ENCODE measurements at places on chromosomes 2 and 18.

DNA sequence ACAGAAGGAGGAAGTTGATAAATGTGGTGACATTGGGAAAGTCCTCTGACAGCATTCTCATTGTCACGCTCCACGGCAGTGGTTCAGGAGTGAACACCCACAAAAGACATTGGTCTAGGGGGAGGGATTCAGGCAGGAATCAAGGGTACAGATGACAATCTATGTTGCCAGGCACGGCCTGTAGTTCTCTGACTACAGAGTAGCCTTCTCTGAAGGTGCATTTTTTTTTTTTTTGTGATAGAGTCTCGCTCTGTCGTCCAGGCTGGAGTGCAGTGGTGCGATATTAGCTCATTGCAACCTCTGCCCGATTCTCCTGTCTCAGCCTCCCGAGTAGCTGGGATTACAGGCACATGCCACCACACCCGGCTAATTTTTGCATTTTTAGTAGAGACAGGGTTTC lies 7.4 kb upstream of the MOB1A start:
- no peak overlapping the region for H3K4me3 ChIP-seq
- no peaks in the 10 kb centered on the region for H3K4me1 ChIP-seq
- no peak overlapping the region for H3K27ac ChIP-seq
- no peak for DNase-seq
- no peaks in the 10 kb centered on the region for H3K27me3 ChIP-seq

DNA sequence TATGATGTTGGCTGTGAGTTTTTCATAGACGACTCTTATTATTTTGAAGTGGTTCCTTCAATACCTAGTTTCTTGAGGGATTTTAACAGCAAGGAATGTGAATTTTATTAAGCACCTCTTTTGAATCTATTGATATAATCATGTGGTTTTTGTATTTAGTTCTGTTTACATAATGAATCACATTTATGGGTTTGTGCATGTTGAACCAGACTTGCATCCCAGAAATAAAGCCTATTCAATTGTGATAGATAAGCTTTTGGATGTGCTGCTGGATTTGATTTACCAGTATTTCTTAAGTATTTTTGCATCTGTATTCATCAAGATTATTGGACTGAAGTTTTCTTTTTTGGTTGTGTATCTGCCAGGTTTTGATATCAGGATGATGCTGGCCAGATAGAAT lies 131.6 kb upstream of the SCN7A start:
- no peak overlapping the region for H3K4me3 ChIP-seq
- H3K27ac ChIP-seq = no peak overlapping the region
- H3K27me3 ChIP-seq = no peaks in the 10 kb centered on the region
- no peak for DNase-seq

GRCh38 chr2:16332681-16333557 lies 332.7 kb downstream of the CYRIA start:
- H3K27ac ChIP-seq = no peak overlapping the region
- H3K27me3 ChIP-seq = no peaks in the 10 kb centered on the region
- H3K4me1 ChIP-seq = no peaks in the 10 kb centered on the region
- H3K36me3 ChIP-seq = no peaks in the 10 kb centered on the region
- H3K4me3 ChIP-seq = no peak overlapping the region
- DNase-seq = no peak

DNA sequence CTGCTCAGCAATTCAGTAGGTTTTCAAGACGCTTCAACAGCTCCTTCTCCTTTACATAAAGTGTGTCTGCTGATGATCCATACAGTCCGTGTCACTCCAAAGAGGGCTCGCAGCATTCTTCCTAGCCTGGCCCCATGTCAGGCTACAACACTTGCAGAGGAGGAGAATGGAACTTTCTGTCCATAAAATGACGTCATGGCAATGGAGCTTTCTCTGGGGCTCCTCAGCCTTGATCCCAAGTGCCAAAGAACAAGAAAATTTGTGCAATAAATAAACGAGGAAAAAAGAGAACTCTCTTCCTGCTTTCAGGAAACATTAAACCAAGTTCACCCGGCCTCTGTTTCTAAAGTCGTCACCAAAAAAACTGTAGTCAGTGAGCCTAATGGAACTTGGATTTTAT lies 199.5 kb upstream of the MEIS1 start:
- no peak for DNase-seq
- H3K4me3 ChIP-seq = no peak overlapping the region
- no peak overlapping the region for H3K27ac ChIP-seq
- H3K4me1 ChIP-seq = no peaks in the 10 kb centered on the region

DNA sequence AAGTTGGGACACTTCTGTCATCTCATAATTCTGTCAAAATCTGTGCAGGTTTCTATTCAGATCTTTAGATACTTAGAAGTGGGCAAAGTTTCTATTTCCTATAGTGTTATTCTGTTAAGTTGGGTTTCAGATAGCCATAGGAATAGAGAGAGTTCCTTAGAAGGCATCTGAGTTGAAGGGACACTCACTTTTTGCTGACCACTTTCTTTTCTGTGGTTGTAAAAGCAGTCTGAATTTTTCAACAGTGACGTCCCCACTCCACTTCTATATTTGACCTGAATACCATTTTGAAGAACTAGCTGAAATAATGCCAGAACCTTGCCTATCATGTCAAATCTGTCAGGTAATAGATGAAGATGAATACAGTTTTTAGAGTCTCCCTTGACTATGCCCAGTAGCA lies 267.3 kb downstream of the SPAG16 start:
- no peaks in the 10 kb centered on the region for H3K27me3 ChIP-seq
- no peaks in the 10 kb centered on the region for H3K36me3 ChIP-seq
- DNase-seq = no peak
- H3K4me1 ChIP-seq = no peaks in the 10 kb centered on the region
- H3K4me3 ChIP-seq = no peak overlapping the region

DNA sequence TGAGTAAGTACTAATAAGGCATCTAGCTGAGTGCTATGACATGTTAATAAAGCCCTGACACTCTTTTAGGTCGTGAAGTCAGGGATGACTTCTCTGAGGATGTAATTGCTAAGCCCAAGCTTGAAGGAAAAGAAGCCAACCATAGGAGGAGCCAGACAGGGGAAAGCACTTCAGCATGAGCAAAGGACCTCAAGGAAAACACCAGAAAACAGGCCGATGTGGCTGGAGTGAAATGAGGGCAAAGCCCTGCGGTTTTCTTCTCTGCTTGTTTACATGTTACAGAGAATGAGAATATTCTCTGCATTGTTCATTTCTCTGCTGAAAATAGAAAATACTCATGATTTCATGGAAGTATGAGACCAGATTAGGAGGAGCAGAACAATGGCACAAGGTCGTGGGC lies 112.5 kb upstream of the ARHGAP28 start:
- no peak for DNase-seq
- no peak overlapping the region for H3K27ac ChIP-seq
- H3K36me3 ChIP-seq = no peaks in the 10 kb centered on the region
- H3K27me3 ChIP-seq = no peaks in the 10 kb centered on the region

GRCh38 chr18:27130065-27130630 lies 55.0 kb downstream of the CHST9 start:
- H3K4me1 ChIP-seq = no peaks in the 10 kb centered on the region
- DNase-seq = no peak
- no peak overlapping the region for H3K4me3 ChIP-seq
- H3K36me3 ChIP-seq = no peaks in the 10 kb centered on the region
- no peaks in the 10 kb centered on the region for H3K27me3 ChIP-seq

GRCh38 chr2:144183727-144184126 lies 336.2 kb downstream of the ZEB2 start:
- H3K4me3 ChIP-seq = no peak overlapping the region
- no peaks in the 10 kb centered on the region for H3K27me3 ChIP-seq
- DNase-seq = no peak
- no peaks in the 10 kb centered on the region for H3K36me3 ChIP-seq
- no peak overlapping the region for H3K27ac ChIP-seq

DNA sequence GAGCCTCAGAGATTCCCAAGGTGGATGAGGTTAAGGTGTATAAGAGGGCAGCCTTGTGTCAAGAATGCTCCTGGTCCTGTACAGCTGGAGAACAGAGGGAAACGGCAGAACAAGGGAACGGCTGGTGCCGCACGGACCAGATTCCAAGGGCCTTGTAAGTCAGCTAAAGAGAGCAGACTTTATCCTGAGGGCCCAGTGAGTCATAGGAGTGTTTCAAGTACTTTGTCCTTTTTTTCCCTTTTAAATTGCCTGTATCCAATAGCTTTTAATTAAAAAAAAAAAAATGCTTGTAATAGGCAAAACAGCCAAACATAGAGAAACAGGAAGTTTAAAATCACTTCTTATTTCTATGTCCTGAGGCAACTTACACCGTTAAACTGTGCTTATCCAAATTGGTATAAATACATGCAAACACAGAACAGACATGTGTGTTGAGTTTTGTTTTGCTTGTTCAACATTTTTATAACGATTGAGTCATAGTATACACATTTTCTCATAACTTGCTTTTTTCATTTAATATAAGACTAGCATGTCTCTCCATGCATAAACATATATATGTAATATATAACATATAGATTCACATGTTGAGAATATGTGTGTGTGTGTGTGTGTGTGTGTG lies 42.1 kb upstream of the EVA1A start:
- no peaks in the 10 kb centered on the region for H3K4me1 ChIP-seq
- DNase-seq = no peak
- H3K36me3 ChIP-seq = no peaks in the 10 kb centered on the region
- H3K27ac ChIP-seq = no peak overlapping the region
- no peak overlapping the region for H3K4me3 ChIP-seq

DNA sequence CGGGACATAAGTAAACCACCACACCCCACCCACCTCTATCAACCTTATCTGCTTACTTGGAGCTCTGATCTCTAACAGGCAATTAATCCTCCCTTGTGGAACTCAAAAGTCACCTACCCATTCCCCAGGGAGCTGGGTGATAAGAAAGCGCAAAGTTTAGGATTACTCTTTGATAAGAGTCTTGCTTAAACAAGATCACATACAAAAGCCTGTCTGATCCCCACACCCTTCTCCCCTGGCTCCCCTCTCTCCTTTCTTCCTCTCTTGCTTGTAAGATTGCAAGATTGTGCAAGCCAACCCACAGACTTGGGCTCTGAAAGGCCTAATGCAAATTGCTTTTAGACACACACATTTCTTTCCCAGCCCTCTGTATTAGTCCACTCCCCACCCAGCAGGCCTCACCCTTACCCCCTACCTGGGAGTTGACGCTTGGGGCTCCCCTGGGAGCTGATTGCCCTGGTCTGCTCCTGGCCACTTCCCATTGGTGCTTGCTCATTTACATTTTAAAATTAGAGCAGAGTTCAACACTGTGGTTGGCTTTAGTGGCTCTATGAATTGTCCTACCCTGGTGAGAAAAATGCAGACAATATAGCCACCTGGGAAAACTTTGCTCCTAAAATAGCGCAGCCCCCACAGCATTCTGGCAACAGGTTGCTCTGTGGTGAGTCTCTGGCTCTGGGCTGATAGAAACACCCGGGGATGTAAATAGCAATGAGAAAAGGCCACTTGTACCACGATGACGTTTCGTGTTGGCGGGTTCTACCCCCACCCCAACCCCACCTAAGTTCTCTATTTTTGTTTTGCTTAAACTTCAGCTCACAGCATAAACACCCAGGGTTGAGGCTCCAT lies 92.8 kb upstream of the MSH2 start:
- DNase-seq = no peak
- no peaks in the 10 kb centered on the region for H3K4me1 ChIP-seq
- no peaks in the 10 kb centered on the region for H3K36me3 ChIP-seq
- no peak overlapping the region for H3K27ac ChIP-seq
- H3K4me3 ChIP-seq = no peak overlapping the region

GRCh38 chr2:194079989-194080388 lies 1577.0 kb upstream of the SLC39A10 start:
- no peaks in the 10 kb centered on the region for H3K27me3 ChIP-seq
- H3K36me3 ChIP-seq = no peaks in the 10 kb centered on the region
- no peak overlapping the region for H3K4me3 ChIP-seq
- H3K4me1 ChIP-seq = no peaks in the 10 kb centered on the region

- DNase-seq = no peak
- H3K4me1 ChIP-seq = no peaks in the 10 kb centered on the region
- H3K36me3 ChIP-seq = no peaks in the 10 kb centered on the region
- H3K27ac ChIP-seq = no peak overlapping the region
Measured at GRCh38 chr2:223306371-223306770, 254.4 kb downstream of the KCNE4 start.

GRCh38 chr2:102736110-102736409 lies 25.8 kb upstream of the TMEM182 start:
- H3K27me3 ChIP-seq = no peaks in the 10 kb centered on the region
- peak overlapping the region; percentile 79 for H3K27ac ChIP-seq
- no peaks in the 10 kb centered on the region for H3K4me1 ChIP-seq
- peak overlapping the region; percentile 89 for H3K4me3 ChIP-seq
- H3K36me3 ChIP-seq = no peaks in the 10 kb centered on the region

- no peaks in the 10 kb centered on the region for H3K27me3 ChIP-seq
- H3K36me3 ChIP-seq = no peaks in the 10 kb centered on the region
- DNase-seq = no peak
- no peak overlapping the region for H3K4me3 ChIP-seq
Measured at GRCh38 chr18:74819433-74820059, 221.9 kb downstream of the ZNF407 start.

GRCh38 chr2:239778861-239779558 lies 246.1 kb downstream of the NDUFA10 start:
- no peak overlapping the region for H3K4me3 ChIP-seq
- H3K27me3 ChIP-seq = no peaks in the 10 kb centered on the region

- no peak overlapping the region for H3K4me3 ChIP-seq
- H3K27me3 ChIP-seq = peaks cover 20% of the 10 kb centered on the region
- H3K4me1 ChIP-seq = no peaks in the 10 kb centered on the region
- no peak for DNase-seq
Measured at GRCh38 chr2:98347298-98348065, 1.2 kb downstream of the CNGA3 start.

DNA sequence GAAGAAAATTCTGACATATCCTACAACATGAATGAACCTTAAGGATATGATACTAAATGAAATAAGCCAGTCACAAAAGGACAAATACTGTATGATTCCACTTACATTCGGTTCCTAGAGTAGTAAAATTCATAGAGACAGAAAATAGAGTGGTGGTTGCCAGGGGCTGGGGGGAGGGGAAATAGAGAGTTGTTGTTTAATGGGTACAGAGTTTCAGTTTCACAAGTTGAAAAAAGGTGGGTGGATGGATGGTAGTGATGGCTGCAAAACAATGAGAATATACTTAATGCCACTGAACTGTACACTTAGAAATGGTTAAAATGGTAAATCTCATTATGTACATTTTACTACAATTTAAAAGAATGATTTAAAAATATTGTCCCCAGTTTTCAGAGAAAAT lies 53.3 kb upstream of the NFU1 start:
- no peak overlapping the region for H3K4me3 ChIP-seq
- peak overlapping the region; percentile 78 for H3K27ac ChIP-seq
- no peak for DNase-seq
- H3K36me3 ChIP-seq = no peaks in the 10 kb centered on the region
- no peaks in the 10 kb centered on the region for H3K27me3 ChIP-seq

- H3K36me3 ChIP-seq = no peaks in the 10 kb centered on the region
- no peak for DNase-seq
- no peak overlapping the region for H3K4me3 ChIP-seq
- H3K27me3 ChIP-seq = no peaks in the 10 kb centered on the region
Measured at GRCh38 chr18:23857756-23858155, 156.8 kb upstream of the TTC39C start.

Measured in uterus (tissue), 4 donors.